Pancreas (tissue), 10 donors: ENCODE measurements at places on chromosomes 2 and 18. TPM values are rescaled to one million over a fixed set of nuclear protein-coding genes. Genes with fewer than 3 reads are reported as not detected.

DCDC2C gene
- total RNA-seq, result not detected

DNA sequence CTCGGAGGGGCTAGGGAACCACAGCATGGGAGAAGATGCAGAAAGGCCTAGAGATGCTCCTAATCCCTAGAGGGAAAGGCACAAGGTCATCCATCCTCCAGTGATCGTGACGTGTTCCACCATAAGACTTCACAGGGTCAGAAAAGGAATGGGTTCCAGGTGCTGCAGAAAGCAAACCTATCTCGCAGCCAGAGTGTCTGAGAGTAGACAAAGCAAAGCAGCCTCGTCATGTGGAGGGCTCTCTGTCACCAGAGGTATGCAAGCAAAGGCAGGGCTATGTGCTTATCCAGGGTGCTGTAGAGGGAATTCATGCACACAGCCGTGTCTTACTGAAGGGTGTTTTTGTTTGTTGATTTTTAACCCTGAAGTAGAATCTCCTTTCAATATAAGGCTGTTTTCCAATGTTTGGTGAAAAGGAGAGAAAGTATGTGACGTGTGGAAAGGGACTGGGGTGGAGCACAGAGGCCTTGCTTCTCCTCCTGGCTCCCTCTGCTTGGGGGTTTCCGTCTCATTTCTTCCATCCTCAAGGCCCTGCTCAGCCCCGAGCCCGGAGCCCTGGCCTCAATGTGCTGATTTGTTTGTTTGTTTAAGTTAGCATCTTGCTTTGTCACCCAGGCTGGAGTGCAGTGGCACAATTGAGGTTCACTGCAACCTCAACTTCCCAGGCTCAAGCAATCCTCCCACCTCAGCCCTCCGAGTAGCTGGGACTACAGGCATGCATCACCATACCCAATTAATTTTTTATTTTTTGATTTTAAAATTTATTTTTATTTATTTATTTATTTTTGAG lies 3.0 kb downstream of the GPR55 start:
- peak; percentile 2 for DNase-seq

- DNase-seq, result peak; percentile 45
Measured at GRCh38 chr2:128376241-128377041, 57.8 kb upstream of the HS6ST1 start.

MDH1B gene
- total RNA-seq, result 0.51 TPM

DNA sequence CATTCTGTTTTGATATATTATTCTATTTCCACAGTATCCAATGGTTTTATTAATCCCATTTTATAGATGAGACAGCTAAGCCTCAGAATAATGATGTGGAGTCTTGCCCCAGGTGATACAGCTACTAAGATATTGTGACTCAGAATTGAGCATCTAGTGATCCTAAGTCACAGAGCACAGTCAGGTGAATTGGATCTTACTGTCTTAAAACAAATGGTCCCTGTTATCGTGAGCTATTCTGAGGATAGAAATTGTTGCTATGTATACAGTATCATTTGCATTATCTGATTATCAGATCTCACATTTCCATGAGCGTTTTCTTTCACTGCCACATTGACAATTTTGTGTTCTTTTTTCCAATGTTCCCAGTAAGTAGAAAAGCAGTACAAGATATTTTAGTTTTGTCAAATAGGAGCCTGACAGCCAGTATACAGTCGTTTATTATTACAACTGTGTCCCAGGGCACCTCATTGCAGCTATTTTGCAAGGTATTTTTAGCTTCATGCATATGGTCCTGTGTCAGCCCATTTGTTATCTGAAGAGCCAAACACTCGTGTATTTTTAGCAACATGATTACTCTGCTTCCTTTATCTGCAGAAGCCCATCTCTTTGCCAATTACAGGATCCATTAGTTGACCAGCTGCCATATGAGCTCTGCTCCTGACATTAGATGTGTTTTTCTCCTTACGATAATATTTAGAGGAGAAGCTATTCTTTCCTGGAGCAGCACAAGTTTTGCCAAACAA lies 25.1 kb upstream of the SGPP2 start:
- DNase-seq, result no peak

DNA sequence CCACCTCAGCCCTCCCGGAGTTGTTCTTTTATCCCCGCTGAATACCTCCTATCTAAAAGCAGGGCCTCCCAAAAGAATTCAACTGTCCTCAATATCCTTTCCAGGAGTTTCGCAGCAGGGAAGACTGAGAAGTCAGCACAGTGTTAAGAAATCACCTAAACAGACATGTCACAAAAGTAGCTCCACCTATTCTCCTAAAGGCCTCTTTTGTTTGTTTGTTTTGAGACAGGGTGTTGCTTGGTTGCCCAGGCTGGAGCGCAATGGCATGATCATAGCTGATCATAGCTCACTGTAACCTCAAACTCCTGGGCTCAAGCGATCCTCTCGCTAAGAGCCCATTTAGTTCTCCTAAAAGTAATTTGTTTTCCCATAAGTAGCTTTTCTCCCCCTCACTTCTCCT lies 53.8 kb downstream of the TEX44 start:
- no peak for DNase-seq

NFU1 gene
- 16.6 TPM for total RNA-seq

GRCh38 chr2:166449439-166449838 lies 44.6 kb downstream of the SCN7A start:
- no peak for DNase-seq

SAP130 gene
- 10.3 TPM for total RNA-seq

KCNJ13 gene
- not detected for total RNA-seq

DNA sequence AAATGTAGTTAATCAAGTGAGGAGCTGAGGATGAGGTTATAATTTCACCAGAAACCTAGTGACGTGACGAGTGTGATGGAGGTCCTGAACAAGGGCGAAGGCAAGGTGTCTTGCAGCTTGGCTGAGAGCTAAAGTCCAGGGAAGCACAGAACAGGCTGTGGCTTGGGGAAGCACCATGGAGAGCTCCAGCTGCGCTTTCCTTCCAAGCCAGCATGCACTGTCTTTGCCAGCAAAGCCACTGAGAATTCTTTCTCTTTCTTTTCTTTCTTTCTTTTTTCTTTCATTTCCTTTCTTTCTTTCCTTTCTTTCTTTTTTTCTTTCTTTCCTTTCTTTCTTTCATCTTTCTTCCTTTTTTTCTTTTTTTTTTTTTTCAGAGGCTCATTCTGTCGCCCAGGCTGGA lies 239.3 kb downstream of the FBXO15 start:
- no peak for DNase-seq
